Lower lobe of right lung (tissue), 2 donors: ENCODE measurements at places on chromosomes 1 and 21. TPM values are rescaled to one million over a fixed set of nuclear protein-coding genes. Genes with fewer than 3 reads are reported as not detected.

GRCh38 chr1:28845786-28846543 is 34.0 kb downstream of the OPRD1 start:
- DNase-seq: no peak

DNA sequence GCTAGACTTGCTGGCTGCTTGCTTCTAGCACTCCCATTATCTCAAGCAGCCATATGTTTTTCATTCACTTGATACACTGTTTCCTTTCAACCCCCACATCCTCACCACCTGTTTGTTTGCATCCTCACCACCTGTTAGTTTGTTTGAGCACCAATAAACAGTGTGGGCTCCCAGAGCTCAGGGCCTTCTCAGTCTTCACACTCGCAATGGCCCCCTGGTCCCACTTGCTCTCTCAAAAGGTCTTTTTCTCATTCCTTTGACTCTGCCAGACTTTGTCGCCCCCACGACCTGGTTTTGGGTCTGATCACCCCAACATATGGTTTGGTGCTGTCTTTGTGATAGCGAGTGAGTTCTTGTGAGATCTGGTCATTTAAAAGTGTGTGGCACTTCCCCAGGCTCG is 6.2 kb upstream of the PADI4 start:
- no peak for DNase-seq

FBLIM1 gene
- 20.1 TPM for total RNA-seq

DNA sequence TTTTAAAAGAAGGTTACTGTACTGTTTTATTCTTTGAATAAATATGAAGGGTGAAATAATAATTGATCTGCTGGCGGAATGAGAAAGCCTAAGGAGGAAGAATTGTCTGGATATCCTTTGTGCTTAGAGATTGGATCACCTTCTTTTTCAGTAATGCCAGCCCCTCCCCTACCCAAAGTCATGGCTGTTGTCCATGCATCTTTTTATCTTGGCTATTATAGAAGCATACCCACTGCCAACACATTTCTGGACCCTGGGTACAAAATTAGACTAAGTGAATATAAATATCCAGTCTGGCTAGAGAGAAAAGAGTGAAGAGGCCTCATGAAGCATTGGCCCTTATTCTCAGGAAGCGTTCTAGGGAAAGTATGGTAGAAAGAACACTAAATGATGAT is 28.1 kb downstream of the AK4 start:
- no peak for DNase-seq

TOR3A gene
- 24.3 TPM for total RNA-seq

- peak; percentile 55 for DNase-seq
Observed at GRCh38 chr21:38661197-38661871, 144.4 kb upstream of the ETS2 start.

- no peak for DNase-seq
Observed at GRCh38 chr1:117178756-117179155, 32.0 kb downstream of the VTCN1 start.
